ENCODE measurements at places on chromosomes 12 and 14. TPM values are rescaled to one million over a fixed set of nuclear protein-coding genes. Genes with fewer than 3 reads are reported as not detected.

GRCh38 chr14:52875707-52876106 lies 75.1 kb downstream of the FERMT2 start:
- DNase-seq, result no peak

DNA sequence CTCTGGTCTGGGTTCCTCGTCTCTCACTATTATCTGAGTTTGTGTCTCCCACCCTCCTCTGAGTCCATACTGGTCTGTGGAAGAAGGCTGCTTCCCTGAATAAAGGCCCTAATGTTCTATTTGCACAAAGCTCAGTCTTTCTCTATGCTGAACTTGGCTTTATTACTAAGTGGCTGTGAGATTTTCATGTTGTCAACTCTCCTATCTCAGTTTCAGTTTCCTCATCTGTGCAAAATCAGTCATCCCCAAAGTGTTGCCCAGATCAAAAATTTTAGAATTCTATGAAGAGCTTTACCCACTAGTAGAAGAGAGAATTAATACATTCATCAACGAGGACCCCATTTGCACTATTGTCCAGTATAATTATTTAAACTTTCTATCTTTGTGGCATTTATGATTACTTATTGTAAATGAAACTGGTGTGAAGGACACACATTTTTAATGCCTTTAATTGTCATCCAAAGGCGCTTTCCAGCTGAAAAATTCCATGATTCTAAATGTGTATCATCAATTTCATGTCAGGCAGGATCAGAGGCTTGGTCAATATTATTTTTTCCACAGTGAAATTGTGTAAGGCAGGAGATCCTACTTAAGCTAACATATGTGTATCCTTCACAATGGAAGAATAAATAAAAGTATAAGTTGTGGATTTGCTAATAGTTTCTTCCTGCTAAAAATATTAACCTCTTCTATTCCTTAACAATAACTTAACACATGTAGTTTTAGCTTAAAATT lies 79.1 kb upstream of the EEA1 start:
- peak; percentile 53 for DNase-seq

DNA sequence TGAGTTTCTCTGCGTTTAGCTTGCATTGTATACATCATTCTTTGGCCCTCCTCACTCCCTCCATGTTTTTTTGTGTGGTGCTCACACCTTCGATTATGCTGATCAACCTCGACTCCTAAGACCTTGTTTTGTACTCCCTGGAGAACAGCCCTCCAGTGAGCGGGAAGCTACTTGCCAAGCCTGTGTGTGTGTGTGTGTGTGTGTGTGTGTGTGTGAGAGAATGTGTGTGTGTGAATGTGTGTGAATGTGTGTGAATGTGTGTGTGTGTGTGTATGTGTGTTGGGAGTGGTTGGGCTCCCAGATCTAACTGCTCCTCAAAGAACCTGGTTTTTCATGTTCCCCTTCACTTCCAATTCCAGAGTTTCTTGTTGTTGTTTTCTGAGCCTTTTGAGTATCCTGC lies 6.0 kb downstream of the NYNRIN start:
- no peak for DNase-seq

DNA sequence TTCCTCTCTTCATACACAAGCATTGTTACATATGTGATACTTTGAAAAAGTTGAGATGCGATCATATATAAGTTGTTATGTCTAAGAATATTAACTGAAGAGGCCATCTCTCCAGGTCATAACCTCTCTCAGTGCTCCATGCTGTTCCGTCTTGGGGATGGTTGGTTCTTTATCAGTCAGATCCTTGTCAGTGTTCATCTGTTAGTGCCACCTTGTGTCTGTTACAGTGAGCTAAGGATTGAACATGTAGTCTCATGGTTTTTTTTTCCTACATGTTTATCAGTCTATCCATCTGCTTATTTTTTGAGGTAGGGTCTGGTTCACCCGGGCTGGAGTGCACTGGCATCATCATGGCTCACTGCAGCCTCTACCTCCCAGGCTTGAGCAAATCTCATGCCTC lies 30.5 kb downstream of the EP400 start:
- peak; percentile 37 for DNase-seq

DNA sequence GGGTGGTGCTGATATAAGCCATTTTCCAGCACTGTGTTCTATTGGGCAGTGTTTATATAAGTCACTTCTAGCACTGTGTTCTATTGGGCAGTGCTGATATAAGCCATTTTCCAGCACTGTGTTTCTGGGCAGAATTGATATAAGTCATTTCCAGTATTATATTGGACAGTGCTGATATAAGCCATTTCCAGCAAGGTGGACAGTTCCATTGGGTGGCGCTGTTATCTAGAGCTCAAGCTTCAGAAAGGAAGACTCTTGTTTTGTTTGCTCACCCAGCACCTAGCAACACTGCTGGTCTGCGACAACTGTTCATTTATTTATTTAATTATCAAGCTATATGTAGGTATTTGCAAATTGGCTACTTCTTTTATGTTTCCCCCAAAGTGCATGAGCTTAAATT lies 690.3 kb downstream of the AACS start:
- peak; percentile 46 for DNase-seq

- DNase-seq, result peak; percentile 41
Measured at GRCh38 chr14:96363751-96364336, 518 bp downstream of the GSKIP start.

DNA sequence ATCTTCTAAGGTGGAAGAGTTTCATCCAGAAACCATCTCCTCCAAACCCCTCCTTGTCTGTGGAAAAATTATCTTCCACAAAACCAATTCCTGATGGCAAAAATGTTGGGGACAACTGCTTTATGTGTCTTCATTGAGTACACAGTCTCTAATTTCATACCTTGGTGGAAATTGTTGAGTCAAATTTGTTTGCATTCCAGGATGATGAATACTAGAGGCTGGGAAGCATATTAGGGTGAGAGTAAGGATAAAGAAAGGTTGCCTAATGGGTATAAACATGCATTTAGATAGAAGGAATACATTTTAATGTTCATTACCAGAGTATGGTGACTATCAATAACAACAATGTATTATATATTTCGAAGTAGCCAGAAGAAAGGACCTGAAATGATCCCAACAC lies 98.2 kb downstream of the C12orf42 start:
- DNase-seq, result no peak

DNA sequence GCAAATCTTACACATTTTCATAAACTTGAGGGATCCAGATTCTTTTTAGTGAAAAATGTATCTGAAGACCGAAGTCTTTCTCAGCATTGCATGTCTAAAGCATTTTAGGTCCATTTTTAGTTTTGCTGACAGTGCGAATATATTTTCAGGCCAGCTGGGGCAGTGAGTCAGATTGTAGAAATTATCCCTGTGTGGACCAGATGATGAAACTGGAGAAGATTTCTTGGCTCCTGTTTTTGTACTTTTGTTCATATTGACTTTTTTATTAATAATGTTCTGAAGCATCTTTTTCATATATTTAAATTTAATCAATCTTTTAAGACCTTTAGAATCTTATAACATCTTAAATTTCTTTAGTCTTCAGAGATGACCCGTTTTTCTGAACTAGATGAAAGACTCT lies 173.1 kb downstream of the FLRT2 start:
- no peak for DNase-seq

GRCh38 chr12:2805143-2805520 lies 7.3 kb upstream of the ITFG2 start:
- DNase-seq, result no peak

DNA sequence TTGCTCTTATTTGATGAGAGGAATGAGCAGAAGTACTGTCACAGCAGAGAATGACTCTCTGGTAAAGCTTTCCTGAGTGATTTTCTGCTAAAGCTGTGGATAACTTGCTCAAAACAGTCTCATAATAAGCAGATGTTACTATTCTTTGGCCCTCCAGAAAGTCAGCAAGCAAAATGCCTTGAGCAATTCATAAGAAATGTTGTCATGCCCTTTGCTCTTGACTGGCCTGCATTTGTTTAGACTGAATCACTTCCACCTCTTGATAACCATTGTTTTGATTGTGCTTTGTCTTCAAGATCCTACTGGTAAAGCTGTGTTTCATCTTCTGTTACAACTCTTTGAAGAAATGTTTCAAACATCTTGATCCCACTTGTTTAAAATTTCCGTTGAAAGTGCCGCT lies 457.9 kb upstream of the FOXG1 start:
- DNase-seq, result no peak

DNA sequence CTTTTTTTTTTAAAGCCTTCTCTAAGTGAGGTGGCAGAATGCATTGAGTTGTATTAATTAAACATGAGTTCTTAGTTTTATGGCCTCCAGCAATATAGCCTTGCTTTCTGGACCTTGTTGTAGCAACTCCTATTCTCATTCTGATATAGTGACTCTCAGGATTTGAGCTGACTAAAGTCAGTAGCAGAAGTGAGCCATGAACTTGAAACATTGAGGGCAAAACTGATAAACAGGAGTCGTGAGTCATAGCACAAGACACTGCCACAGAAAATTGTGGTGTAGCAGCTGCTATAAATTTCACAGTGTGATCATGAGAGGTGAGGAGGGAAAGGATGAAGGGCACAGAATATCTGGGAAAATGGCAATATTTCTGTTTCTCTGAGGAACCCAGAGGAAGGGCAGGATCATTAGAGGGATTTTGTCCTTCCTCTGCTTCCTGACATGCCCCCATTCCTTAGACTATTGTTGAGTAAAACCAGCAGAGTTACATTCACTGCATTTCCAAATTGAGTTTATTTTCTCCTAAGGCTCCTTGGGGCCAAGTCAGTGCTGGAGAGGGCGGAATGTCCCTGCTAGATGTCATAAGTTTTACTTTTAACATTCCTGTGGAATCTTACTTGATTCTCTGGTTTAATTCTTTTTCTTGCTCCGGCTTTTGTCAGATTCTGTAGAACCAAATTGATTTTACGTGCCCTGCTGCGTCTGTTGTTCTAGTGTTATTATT lies 7.5 kb downstream of the KLRG1 start:
- no peak for DNase-seq

DNA sequence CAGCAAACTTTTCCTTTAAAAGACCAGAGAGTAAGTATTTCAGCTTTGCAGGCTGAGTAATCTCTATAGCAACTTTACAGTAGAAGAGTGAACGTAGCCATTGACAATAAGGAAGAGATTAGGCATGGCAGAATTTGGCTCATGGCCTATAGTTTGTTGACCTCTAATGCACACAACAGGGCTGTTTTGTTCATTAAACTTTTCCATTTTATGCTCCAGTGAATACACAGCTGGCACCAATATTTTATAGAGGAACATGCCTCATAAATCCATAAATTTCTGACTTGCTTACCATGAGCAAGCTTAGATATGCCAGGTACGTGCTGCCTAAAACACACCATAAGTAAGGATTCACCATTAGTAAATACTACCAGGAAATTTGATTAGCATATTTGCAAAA lies 609.0 kb upstream of the STXBP6 start:
- no peak for DNase-seq

GRCh38 chr14:104982548-104983230 lies 2.9 kb upstream of the CLBA1 start:
- no peak for DNase-seq

DNA sequence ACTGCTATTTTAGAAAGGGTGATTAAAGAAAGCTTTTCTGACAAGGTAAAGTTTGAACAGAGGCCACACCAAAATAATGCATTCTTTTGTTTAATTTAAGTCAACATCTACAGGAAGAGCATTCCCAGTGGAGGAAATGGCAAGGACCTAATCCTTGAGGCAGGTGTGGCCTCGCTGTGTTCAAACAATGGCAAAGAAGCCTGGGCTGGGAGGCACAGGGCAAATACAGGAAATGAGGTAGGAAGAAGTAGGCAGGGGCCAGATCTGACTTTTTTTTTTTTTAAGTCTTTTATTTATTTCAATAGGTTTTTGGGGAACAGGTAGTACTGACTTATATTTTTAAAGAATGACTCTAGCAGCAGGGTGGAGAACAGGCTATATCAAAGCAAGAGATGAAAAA lies 53.5 kb downstream of the ARMH4 start:
- DNase-seq, result no peak

GRCh38 chr14:73428353-73428824 lies 30.0 kb downstream of the NUMB start:
- no peak for DNase-seq

The RERG gene
- total RNA-seq, result 0.61 TPM

The ADGRD1 gene
- total RNA-seq, result not detected

The TAS2R50 gene
- total RNA-seq, result 1.3 TPM

The RACGAP1 gene
- total RNA-seq, result 65.2 TPM

The KLHL33 gene
- total RNA-seq, result not detected

The SERPINA3 gene
- total RNA-seq, result 196 TPM

The LMNTD1 gene
- total RNA-seq, result not detected

The PLEKHD1 gene
- not detected for total RNA-seq

The LMO3 gene
- not detected for total RNA-seq

The TRHDE gene
- total RNA-seq, result not detected

The RTN1 gene
- total RNA-seq, result not detected

The PROX2 gene
- total RNA-seq, result not detected
